ENCODE measurements at places on chromosomes 13 and 19.

GRCh38 chr13:47092202-47092601, 195.3 kb upstream of the HTR2A start:
- DNase-seq: peak; percentile 19

- peak; percentile 36 for DNase-seq
These were observed 22.0 kb downstream of the BLOC1S3 start for GRCh38 chr19:45200568-45200967.

DNA sequence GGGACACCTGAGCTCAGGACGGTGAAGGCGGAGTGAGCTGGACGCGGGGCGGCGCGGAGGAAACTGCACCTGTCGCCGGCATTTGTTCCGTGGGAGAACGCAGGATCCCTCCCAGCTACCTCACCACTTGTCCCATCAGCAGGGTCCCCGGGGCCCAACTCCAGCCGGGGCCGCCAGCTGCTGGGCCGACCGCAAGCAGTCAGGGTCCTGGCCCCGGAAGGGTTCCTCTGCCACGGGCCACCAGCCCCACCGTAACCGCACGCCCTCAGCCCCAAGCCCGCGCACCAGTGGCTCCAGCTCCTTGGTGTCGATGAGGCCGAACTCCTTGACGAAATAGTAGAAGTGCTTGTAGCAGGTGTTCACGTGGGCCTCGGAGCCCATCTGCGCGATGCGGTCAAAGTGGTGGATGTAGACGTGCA, 19.6 kb downstream of the MOB3A start:
- no peak for DNase-seq

DNA sequence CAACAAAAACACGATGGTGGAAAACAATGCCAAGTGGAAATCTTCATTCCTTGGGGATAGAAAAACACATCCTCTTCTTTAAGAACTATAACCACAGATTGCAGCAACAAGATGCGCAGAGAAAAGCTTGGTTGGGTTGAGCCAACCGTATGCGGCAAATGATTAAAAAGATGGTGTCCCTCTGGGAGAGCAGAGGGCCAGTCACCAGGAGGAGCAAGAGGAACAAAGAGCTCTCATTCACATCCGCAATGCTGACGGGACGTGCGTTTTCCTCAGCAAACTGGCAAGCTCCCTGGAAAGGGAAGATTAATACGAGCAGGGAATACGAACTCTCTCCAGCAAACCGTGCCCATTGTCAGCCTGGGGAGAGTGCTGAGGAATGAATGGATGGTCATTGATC, 141.6 kb downstream of the KATNAL1 start:
- DNase-seq: no peak

- peak; percentile 3 for DNase-seq
These were observed 22.8 kb upstream of the RNF17 start for GRCh38 chr13:24741016-24741662.

GRCh38 chr13:71546881-71547280, 320.1 kb downstream of the DACH1 start:
- DNase-seq: no peak

DNA sequence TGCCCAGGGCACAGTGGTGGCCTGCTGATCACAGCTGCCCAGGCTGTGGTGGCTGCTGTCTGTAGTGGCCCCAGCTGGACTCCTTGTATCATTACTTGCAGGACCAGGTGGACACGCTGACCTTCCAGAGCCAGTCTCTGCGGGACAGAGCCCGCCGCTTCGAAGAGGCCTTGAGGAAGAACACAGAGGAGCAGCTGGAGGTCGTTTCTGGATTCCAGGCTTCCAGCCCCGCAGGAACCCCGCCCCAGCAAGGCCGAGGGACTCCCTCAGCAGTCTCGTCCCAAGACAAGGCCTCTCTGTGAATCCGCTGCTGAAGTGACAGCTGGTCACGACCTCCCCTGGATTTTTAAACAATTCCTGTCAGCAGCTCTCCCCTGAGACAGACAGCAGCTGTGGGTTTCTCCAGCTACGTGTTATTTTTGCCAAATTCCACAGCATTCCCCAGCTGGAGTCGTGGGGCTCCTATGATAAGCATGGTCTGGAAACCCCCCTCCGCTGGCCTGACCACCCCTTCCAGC, 98.3 kb downstream of the SLC7A1 start:
- no peak for DNase-seq

DNA sequence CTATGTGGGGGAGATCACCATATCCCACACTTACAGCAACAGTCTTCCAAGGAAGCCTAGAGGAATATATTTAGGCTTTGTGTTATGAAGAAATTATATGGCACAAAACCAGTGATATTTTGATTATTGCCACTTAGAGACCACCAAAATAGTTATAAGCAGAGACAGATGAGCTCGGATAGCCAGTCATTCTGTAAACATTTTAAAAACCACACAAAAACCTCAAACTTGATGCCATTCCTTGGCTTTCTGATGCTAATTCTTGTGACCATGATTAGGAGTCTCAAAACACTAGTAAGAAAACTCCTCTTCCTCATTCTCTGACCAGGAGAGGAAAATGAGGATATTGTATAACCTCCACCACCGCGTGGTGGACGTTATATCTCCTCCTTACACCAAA, 496.4 kb downstream of the FOXO1 start:
- DNase-seq: no peak

- peak; percentile 32 for DNase-seq
These were observed 73.9 kb downstream of the WTIP start for GRCh38 chr19:34555447-34555846.

GRCh38 chr19:19460761-19461265, 54.5 kb downstream of the TSSK6 start:
- DNase-seq: peak; percentile 77

DNA sequence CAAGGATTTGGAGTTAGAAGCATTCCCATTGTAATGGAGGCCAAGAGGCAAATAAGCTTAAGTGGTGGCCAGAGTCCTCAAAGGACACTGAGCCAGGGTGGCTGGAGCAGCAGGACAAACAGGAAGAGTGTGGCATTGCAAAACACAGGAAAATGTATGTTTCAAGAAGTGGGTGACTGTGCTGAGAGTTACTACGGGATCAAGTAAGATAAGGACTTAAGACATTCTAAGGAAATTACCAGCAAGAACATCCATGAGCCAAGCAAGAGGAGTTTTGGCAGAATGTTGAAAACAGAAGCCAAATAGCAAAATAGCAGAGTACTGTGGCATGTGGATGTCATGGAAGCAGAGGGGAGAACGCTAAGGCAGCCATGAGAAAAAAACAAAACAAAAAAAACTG, 104.2 kb downstream of the RAP2A start:
- no peak for DNase-seq

DNA sequence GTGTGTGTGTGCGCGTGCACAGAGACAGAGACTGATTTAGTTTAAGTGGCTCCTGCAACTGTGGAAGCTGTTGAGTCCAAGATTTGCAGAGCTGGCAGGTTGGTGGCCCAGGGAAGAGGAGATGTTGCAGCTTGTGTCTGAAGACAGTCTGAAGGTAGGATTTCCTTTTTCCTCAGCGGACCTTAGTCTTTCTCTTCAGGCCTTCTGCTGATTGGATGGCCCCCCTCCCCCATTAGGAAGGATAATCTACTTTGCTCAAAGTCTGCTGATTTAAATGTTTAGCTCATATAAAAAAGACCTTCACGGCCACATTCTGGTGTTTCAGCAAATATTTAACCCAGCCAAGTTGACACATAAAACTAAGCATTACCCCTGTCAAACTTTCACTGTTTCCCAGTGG, 84.3 kb downstream of the SLC15A1 start:
- no peak for DNase-seq

DNA sequence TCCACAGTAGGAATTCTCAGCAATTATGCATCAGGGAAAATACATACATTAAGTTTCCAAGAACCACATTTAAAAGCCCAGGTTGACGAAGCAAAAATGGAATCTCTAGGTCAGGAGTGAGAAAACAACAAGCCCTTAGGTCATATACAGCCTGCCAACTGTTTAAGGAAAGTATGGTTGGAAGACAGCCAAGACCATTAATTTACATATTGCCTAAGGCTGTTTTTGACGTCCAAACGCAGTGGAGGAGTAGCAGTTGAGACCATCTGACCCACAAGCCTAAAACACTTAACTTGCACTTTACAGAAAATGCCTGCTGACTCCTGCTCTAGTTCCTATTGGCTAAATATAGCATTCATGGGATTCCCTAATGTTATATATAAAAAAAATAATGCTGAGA, 299.0 kb downstream of the ITGBL1 start:
- peak; percentile 71 for DNase-seq

- DNase-seq: no peak
These were observed 26.9 kb upstream of the CPB2 start for GRCh38 chr13:46131705-46132104.

- DNase-seq: peak; percentile 65
These were observed 53.7 kb downstream of the RAB20 start for GRCh38 chr13:110507678-110508381.

DNA sequence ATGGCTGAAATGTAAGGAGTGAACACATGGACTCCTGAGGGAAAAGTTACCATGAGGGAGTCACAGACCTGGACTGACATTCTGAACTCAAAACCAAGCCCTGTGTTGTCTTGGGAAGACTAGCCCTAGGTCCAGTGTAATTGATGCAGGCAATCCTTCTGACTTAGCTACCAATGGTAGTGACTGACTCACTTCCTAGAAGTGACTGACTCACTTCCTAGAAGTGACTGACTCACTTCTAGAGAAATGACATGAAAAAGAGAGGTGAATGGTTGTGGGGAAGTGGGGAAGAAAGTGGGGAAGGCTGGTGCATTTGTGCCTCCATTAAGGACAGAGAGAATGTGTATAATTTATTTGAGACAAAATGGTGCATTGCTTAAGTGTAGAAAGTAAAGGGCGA, 49.9 kb downstream of the EDNRB start:
- no peak for DNase-seq

GRCh38 chr13:97015661-97016350, 21.5 kb upstream of the OXGR1 start:
- DNase-seq: no peak

DNA sequence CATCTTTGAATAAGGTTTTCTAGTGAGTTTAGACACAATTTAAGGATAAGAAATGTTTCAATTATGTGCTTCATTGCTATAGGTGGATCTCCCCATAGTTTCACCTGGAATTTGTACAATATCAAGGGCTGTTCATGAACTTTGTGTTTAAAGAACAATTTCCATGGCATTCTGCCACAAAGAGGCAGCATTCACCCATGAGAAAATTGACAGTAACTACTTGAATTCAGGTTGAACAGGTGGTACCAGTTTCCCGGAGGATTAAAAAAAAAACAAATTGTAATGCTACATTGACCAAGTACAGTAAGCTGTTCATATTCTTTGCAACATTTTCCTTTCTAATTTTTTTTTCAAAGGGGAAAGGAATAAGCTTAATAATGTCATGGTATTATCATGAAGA, 9.1 kb downstream of the SLITRK5 start:
- peak; percentile 86 for DNase-seq

DNA sequence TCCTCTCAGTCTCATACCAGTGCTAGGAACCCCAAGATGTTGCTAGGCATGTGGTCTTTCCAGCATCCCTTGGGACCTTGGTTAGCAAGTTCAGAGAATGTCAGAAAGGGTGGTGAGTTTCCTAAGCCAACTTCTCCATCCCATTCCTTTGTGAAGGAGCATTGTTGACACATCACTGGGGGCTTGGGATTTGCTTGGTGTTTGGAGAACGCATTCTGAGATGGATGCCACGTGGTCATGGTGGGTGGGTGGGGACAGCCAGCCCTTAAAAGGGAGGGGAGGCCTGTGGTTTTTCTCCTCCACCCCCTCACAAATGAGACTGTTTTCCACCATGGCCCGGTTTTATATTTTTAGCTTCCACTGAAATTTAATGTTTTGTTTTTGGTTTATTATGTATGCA, 83.3 kb upstream of the ZNF536 start:
- DNase-seq: no peak
